ENCODE measurements at places on chromosomes 16 and 17.

DNA sequence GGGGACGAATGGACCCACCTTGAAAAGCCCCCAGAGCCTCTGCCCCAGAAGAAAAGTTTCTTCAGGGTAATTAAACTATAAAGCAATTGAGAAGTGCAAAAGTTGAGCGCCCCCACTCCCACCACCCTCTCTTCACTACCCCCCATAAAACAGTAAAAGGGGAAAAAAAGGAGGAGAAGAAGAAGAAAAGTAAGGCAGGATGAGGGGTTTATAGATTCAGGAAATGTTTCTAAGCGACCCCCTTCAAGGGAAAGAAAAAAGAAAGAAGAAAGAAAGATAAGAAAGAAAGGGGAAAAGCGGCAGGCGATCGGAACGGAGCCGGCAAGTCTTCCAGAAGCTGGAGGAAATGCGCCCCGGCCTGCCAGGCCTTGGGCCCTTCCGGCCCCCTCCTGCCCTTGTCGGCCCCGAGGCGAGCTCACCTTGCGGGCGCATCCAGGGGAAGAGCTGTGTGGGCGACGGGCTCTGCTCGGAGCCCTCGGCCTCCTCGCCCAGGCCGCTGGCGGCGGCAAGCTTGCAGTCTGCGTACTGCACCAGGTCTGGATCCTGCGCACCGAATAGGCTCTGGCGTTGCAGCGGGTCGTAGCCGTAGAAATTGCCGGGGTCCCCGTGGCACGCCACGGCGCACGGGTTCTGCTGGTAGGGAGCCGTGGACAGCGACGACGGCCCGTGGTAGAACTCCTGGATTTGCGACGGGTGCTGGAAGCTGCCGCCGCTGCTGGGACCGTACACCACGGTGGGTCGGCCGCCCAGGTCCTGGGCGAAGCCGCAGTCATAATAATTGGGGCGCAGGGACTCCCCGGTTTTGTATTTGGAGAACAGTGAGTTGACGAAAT lies 1.0 kb downstream of the HOXB8 start:
- DNase-seq: no peak

DNA sequence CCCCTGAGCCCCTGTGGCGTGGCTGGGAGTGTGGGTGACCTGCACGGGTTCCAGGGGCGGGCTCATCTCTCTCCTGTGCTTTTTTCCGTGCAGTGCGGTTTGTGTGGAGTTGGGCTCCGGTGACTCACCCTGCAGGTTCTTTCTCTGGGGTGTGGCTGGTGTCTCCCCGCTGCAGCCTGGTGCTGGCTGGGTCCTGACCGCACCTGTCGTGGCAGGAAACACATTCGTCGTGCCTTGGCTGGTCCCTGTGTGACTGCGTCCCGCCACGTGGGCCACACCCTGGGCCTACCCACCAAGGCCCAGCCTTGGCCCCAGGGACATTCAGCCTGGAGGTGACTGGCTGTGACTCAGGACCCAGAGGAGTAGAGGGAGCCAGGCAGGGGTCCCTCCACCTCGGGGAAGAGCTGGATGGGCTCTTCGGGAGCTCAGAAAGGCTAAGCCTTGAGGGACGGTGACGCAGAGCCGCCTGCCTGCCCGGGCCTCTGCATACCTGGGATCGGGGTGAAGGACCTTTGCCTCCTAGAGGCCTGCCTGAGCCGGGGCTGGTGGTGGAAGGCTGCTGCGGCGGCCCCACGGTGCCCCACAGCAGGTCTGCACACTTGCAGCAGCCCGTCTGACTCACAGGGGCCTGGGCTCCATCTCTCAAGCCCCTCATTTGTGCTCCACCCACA lies 7.8 kb downstream of the TRAF7 start:
- no peak for DNase-seq

DNA sequence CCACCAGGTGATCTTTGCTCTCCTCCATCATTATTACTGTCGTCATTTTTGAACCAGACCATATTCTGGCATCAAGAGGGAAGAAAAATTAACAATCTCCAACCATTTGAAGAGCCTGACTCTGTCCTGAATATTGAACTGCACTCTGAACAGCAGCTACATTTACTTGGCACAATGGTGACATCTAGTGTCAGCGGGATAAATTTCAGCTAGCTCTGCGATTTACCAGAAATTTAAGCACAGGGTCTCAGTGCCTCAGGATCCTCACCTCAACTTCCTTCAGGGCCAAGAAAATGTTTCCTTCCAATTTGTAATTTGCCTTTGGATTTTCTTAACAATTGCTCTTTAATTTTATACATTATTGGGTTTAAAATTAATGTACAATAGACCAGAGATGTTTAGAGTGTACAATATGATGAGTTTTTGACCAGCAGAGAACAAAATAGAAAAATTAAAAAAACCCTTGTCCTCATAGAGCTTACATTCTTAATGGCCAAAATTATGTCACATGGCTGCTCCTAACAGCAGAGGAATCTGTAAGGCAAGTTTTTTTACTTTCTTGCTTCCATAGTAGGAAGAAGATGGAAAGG lies 10.7 kb upstream of the ZNF19 start:
- peak; percentile 84 for DNase-seq

- peak; percentile 77 for DNase-seq
Measured at GRCh38 chr17:42548070-42548837, 4.5 kb upstream of the HSD17B1 start.

- DNase-seq: no peak
Measured at GRCh38 chr16:17632667-17633066, 161.9 kb upstream of the XYLT1 start.

- no peak for DNase-seq
Measured at GRCh38 chr17:69913616-69914015, 161.4 kb upstream of the KCNJ16 start.

DNA sequence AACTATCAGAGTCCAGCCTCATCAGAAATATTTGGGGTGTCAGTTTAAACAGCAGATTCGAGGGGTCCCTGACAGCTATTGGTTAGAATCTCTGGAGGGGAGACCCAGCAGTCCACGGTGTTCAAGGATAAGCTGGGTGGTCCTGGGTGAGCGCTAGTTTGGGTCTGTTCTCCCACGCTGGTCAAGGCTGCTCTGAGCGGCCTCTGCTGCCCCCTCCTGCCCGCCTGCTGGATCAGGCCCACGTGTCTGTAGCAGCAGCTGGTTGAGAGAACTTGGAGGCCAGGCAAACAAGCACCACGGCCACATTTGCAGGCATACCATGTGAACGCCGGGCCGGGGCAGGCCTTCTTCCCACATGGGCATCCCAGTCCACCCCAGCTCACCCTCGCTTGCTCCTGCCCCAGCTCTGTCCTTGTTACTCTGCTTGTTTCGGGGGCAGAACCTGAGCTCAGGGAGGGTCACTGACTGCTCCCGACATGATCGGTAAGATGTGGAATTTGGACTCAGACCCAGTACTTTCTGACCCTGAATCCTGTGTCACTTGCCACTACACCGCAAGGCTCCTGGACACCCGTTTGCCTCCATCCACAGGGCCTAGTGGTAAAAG lies 7.4 kb downstream of the FOXF1 start:
- peak; percentile 66 for DNase-seq

Data from hematopoietic multipotent progenitor cell treated with erythropoietin and hydrocortisone succinate and interleukin-3 and kit ligand, for 6 days (in vitro differentiated cells).